ENCODE measurements at places on chromosomes 3 and 15.

- no peak for DNase-seq
These were observed 63.6 kb downstream of the NIPA2 start for GRCh38 chr15:22902046-22902445.

GRCh38 chr3:181948286-181948685 is 236.6 kb downstream of the SOX2 start:
- DNase-seq = no peak

GRCh38 chr3:5002174-5002870 is 23.1 kb downstream of the BHLHE40 start:
- peak; percentile 38 for DNase-seq

- no peak for DNase-seq
These were observed 41.3 kb upstream of the SLC22A13 start for GRCh38 chr3:38224357-38224756.

GRCh38 chr3:18097989-18098388 is 327.1 kb downstream of the SATB1 start:
- no peak for DNase-seq

GRCh38 chr15:63291507-63291906 is 14.1 kb downstream of the APH1B start:
- DNase-seq = no peak
